ENCODE measurements at places on chromosomes 2 and 18. TPM values are rescaled to one million over a fixed set of nuclear protein-coding genes. Genes with fewer than 3 reads are reported as not detected.

The DYNAP gene
- total RNA-seq, result not detected

GRCh38 chr2:171072164-171072563, 88.5 kb downstream of the TLK1 start:
- H3K4me1 ChIP-seq, result no peaks in the 10 kb centered on the region
- no peaks in the 10 kb centered on the region for H3K27me3 ChIP-seq
- no peak for DNase-seq
- H3K27ac ChIP-seq, result no peak overlapping the region
- H3K36me3 ChIP-seq, result no peaks in the 10 kb centered on the region

The KCNS3 gene
- 1.7 TPM for total RNA-seq

The MREG gene
- 5.3 TPM for total RNA-seq

GRCh38 chr2:135916207-135916606, 40.0 kb upstream of the MCM6 start:
- H3K36me3 ChIP-seq, result peaks cover 9% of the 10 kb centered on the region
- H3K27ac ChIP-seq, result no peak overlapping the region
- no peaks in the 10 kb centered on the region for H3K4me1 ChIP-seq
- H3K4me3 ChIP-seq, result no peak overlapping the region
- H3K27me3 ChIP-seq, result no peaks in the 10 kb centered on the region

All from astrocyte (in vitro differentiated cells and primary cell).